ENCODE measurements at places on chromosomes 16 and 17.

GRCh38 chr17:35668802-35669201, 62.6 kb upstream of the RASL10B start:
- peak; percentile 31 for DNase-seq

DNA sequence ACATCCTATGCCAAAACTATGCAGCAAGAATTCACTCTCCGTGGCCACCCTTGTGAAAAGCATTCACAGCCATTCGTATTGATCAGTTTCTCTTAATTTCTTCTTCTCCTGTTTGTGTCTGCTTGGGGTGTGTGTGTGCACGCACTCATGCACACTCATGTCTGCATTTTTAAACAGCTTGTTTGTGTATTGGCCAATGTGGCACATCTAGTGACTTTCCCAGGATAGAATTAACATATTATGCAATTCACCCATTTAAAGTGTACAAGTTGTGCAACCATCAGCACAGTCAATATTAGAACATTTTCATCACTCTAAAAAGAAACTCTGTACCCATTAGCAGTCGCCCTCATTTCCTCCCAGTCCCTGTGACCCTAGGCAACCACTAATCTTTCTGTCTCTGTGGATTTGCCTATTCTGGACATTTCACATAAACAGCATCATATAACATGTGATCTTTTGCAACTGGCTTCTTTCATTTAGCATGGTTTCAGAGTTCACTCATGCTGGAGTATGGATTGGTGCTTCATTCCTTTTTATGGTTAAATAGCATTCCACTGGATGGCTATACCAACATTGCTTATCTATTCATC, 20.1 kb downstream of the IRX3 start:
- peak; percentile 69 for DNase-seq

DNA sequence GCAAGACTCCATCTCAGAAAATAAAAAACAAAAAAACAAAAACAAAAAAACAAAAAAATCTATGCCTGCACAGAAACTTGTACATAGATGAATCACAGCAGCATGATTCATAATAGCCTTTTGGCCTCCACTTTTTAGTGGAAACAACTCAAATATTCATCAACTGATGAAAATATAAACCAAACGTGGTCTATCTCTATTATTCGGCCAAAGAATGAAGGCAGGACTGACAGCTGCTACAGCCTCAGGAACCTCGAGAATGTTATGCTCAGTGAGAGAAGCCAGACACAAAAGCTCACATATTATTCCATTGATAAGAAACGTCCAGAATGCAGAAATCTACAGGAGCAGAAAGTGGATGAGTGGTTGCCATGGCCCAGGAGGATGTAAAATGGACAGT, 19.8 kb downstream of the PPL start:
- DNase-seq = peak; percentile 74

- DNase-seq = no peak
Observed at GRCh38 chr17:6712058-6712853, 913 bp downstream of the SLC13A5 start.

DNA sequence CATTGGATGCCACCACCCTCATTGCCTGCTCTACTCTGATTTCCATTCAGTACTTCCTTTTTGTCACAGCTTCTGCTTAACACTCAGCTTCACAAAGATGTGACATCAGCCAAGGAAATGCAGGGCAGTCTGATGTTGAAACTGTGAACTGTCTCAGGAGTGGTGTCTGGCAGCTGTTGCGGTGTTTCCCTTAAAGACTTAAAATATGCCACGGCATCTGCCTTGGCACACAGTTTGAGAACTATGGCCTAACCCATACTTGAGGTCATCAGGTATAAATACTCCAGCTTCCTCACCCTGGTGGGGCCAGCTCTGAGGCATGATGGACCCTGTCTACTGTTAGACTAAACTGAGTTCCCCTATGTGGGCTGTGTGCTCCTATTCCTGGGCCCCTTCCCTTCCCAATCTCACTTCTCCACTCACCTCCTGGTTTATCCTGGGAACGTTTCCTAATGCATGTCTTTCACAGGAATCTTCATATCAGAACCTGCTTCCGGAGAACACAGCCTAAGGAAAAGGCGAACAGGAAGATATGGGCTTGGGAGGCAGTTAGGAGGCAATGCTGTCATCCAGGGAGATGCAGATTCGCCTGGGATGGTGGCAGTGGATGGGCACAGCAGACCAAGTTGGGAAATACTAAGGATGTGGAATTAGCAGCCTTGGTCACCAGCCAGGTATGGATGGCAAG, 96.5 kb downstream of the WSCD1 start:
- DNase-seq = no peak

- no peak for DNase-seq
Observed at GRCh38 chr16:49621241-49622083, 234.4 kb downstream of the ZNF423 start.

DNA sequence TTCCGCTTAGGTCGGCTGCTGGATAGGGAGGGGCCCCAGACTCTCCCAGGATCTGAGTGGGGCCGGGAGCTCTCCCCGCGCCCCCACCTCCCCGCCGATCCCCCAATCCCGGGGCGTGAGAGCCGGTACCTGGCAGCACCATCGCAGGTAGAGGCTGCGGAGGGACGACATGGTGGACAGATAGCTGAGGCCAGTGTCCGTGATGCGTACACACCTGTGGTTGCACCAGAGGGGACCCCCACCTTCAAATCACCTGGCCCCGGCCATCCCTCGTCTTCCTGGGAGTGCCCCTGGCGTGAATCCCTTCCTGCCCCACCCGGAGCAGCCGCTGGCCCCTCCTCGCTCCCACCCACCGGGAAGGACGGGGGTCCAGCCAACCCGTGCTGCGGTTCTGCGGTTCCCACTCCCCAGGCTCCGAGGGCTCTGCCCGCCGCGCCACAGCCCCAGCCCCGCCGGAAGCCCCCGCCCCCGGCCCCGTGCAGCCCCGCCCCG, 4.7 kb upstream of the WDR24 start:
- DNase-seq = no peak

DNA sequence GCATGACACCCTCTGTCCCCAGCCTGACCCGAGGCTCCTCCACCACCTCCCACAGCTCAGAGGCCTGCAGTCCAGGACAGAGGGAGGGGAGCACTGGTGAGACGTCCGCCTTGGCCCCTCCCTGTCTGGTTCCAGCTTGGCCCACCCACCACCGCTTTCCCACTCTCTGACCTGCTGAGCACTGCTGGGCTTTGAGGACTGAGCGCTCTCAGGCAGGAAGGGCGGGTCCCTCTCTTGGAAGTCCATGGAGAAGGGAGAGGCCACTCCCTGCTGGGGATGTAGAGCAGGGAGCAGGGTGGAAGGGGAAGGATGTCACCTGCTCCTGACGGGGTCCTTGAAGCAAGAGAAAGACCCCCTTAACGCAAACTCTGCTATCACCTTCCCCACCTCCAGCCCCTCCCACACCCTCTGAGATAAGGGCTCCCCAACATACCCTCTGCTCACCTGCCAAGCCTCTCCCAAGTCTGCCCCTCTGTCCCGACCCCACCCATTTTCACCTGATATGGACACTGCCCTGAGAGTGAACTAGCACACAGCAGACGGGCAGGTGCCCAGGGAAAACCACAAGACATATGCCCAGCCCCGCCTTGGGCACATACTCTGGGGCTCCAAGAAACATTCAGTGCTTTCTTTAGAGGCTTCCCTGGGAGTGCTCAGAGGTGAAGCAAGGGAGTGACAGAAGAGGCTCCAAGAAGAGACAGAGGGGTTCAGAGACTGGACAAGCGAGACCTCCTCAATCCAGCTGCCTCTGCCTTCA, 1.4 kb downstream of the OSBPL7 start:
- no peak for DNase-seq

DNA sequence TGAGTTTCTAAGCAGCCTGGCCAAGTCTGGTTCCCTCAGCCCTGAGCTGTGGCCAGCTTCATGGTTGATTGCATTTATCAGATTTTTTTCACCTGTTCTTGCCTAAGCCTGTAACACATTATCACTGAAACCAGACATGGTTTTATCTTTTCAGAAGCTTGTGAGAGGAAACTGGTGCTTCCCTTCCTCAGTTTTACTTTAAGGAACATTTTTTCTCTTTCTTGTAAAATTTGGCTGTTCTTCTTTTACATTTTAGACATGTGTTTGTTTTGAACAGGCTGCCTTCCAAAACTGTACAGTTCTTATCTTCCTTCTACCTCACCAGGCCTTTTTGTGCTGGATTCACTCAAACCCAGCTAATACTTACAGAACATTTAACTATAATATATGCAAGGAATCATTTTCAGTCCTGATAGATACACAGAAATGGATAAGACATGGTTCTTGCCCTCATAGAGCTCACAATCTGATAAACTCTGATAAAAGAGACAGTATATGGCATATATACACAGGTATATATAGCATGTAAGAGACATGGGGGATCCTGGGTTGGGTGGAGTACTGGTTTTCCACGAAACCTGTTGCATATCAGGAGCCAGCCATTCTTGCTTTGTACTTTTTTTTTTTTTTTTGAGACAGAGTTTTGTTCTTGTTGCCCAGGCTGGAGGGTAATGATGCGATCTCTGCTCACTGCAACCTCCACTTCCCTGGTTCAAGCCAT, 44.5 kb downstream of the ZNRF1 start:
- peak; percentile 29 for DNase-seq
